ENCODE measurements at places on chromosomes 12 and 14.

DNA sequence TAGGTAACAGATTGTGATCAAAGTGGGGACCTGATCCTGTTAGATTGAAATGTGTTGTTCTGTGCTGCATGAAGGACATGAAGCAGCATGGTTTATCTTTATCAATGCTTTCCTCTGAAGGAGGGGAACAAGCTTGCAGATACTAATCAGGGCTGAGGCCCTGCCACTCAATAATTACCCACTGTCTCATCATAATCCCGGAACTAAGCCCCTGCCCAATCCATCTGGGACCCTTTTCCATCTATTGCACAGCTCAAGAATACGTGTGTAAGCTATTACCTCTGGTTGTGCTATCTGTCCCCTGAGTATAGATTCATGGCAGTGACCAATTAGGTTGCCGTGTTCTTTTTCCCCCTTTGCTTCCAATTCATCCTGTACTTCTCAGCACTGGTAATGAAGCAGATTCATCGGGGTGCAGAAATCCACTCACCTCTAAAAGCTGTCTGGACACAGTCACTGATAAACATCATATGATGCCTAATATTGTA is 67.8 kb downstream of the OTX2 start:
- DNase-seq, result no peak

GRCh38 chr12:49357103-49357678 is 10.1 kb upstream of the SPATS2 start:
- no peak for DNase-seq

DNA sequence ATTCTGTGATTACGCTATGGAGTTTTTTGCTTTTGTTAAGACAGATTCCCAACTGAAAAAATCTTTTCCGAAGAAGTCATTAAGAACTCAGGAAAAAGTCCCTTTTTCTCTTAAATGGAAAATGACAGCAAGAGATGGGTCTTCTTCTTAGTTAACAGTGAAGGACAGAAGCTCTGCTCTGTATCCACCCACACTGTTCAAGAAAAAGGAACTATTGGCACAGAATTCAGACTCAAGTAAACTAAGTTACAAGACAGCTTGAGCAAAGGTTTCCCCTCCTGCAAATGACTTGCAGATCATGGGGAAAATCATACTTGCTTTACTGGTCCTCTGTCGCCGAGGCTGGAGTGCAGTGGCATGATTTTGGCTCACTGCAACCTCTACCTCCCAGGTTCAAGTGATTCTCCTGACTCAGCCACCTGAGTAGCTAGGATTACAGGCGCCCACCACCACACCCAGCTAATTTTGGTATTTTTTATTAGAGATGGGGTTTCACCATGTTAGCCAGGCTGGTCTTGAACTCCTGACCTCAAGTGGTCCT is 137.1 kb upstream of the AEBP2 start:
- no peak for DNase-seq

DNA sequence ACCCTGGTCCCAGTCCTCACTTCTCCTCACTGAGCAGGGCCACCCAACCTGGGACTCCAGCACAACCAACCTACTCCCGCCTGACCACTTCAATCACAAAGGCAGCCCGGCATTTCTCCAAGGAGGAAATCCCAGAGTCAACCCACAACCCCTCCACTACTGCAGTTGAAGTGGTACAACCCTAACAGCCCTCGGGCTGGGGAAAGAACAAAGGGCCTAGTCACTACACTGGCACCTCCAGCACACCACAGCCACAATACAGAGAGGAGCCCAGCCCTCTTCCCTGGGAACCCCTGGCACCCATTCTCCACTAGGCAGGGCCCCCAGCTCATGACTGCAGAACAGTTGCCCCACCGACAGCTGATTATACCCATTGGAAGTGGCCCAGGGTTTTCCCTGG is 13.7 kb upstream of the OR5AU1 start:
- no peak for DNase-seq

DNA sequence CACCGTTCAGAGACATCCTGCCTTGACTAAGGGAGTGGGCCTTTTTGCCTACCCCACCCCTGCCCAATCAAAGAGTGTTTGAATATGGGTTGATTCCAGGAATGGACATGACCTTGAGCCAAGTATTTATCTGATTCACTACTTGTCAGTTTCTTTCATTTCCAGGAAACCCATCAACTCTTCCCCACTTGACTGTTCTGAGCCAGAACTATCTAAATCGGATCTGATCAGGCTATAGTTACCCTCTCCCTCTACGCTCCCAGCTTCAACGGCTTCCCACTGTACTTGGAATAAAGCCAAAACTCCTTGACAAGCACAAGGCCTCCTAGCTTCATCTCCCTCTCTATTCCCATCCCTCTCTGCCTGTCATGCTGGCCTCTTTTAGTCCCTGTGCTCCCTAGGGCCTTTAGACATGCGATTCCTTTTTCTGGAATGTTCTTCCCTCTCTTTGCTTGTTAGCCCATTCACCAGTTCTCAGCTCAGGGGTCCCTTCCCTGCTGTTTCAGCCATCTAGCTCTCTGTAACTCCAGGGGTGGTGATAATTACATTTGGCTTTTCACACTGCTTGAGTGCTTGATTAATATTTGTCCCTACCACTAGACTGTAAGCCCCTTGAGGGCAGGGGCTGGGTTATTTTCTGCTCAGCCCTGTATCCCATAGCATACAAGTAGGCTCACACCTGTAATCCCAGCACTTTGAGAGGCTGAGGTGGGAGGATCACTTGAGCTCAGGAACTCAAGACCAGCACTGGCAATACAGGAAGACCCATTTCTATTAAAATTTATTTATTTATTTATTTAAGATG is 5.5 kb upstream of the ITPK1 start:
- DNase-seq, result no peak

- no peak for DNase-seq
Observed at GRCh38 chr12:105365231-105365630, 34.7 kb downstream of the C12orf75 start.

GRCh38 chr12:1972260-1972659 is 32.0 kb downstream of the DCP1B start:
- no peak for DNase-seq

GRCh38 chr12:28130234-28130624 is 60.0 kb upstream of the CCDC91 start:
- no peak for DNase-seq

DNA sequence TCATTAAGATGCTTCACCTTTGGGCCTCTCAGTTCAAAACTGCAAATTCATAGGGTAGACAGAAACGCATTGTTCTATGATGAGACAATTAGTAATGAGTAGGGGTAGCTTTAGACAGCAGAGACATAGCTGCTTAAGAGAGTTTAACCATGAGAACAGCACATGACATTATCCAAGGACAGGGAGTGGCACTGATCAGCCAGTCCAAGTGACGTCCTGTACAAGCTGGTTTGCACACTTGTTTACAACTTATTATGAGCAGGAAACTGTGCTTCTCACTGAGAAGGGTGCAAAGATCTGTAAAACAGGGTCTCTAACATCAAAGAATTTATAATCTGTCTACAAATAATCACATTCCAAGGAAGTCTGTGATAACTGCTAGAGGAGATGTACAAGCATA is 11.2 kb upstream of the SRSF5 start:
- no peak for DNase-seq

DNA sequence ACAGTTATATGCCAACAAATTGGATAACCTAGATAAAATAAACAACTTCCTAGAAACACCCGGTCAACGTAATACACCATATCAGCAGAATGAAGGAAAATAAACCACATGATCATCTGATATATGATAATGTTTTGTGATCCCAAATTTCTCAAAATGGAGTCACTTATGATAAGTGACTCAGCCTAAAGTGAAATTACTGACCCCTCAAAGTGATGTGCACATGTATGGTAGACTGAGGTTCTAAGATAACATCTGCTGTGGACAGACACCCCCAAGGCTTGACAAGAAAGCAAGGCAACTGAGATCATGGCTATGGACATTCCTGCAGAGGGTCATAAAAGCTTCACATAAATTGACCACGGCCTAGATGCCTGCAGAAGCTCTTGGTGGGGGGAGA is 105.1 kb upstream of the DCN start:
- no peak for DNase-seq

- no peak for DNase-seq
Observed at GRCh38 chr12:62618319-62618718, 151.7 kb downstream of the MON2 start.

GRCh38 chr12:55626154-55626553 is 10.5 kb upstream of the OR10P1 start:
- no peak for DNase-seq

- no peak for DNase-seq
Observed at GRCh38 chr12:88723219-88723618, 142.9 kb upstream of the KITLG start.

- DNase-seq, result no peak
Observed at GRCh38 chr14:21385188-21385904, 1.5 kb upstream of the SUPT16H start.

DNA sequence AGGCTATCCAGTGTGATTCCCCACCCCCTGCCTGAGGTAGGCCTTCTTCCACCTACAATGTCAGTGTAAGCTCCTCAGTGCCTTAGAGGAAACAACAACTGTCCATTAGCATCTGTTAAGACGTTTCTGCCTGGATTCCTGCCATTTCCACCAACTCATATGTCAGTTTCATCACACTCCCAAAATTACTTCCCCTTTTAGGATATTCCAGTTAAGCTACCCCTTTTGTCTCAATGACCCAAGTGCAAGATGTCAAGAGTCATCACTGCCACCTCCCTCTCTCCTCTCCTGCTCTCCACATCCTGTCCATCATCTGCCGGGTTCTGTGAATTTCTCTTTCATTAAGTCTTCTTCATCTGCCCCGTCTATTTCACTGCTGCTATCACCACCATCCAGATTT is 189.4 kb downstream of the DPF3 start:
- DNase-seq, result no peak

DNA sequence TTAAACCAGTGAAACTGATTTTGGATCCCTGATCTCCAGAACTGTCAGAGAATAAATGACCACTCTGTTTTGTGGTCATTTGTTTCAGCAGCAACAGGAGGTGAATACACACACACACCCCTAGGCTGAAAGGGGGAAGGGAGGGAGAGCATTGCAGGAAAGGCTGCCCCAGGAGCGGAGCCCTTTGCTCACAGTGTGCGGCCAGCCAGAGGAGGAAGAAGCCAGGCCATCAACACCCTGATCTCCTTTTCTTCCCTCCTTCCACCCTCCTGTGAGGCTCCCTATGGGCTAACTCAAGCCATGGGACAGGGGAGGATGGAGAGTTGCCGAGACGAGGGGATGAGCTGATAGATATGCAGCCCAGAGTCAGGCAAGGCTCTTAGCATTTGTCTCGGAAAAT is 211.9 kb downstream of the TBX5 start:
- no peak for DNase-seq

DNA sequence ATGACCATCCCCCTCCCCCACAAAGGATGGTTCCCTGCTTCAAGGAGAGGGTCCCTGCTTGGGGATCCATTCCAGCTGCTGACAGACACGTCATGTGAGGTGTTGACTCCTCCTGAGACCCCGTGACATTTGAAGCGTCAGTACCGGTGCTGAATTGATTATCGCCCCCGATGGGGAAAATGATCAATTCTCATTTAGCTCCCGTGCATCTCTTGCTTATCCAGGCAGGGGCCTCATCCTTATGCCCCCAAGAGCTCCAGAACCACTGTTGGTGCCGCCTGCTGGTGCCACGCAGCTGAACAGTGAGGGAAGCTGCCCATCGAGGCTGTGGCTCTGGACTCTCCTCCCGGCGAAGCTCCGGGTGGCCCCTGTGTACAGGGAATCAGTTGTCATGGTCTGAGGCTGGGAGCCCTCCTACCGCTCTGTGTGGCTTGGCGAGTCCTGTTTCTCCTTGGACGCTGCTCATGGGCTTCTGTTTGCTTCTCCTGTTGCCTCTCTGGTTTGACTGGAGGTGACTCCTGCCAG is 4.6 kb downstream of the KIF26A start:
- DNase-seq, result no peak

GRCh38 chr12:88577537-88577936 is 2.7 kb downstream of the KITLG start:
- no peak for DNase-seq

- no peak for DNase-seq
Observed at GRCh38 chr12:75390156-75390898, 562 bp upstream of the GLIPR1L2 start.

DNA sequence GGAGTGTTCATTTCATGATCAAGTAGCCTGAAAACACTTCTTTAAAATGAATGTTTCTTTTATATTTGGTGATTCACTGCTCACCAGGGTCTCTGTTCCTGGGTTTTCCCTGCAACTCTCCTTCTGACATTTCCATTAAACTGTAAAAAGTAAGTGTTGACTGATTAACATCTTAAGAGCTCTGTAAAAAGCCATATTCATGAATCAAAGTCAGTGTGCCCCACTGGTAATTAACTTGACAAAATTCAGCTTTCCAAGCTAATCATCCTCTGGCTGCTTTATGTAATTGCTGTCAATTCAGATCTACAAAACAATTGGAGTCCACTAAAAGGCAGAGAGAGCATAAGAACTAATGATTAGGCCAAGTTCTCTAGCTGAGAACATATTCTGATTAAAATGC is 41.6 kb downstream of the CNTN1 start:
- DNase-seq, result no peak

DNA sequence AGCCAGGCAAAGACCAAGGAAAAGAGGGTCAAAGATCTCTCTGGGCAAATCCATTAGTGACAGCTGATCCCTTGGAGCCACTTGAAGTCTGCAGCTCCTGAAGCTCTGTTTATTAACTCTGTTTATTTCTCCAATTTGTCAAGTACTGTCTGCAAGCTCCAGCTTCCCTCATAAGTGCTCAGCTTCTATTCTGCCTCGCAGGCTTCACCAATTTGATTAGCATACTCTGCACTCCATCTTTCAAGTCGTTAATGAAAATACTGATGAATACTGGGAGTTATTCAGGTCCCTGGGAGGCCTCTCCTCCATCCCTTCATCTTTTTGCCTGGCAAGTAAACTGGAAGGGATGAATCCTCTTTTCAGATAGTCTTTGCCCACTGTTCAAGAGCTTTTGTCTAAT is 54.3 kb downstream of the TTC9 start:
- no peak for DNase-seq

DNA sequence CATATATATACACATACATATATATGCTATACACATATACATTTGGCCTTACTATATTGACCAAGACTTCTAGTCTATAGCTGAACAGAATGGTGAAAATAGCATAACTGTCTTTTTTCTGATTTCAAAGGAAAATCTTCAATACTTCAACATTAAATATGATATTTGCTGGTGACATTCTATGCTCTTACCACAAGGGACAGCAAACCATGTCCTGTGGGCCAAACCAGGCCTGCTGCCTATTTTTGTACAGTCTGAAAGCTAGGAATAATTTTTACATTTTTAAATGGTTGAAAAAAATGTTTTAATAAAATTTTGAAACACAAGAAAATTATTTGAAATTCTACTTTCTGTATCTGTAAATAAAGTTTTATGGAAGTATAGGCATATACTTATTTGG is 63.6 kb downstream of the EML5 start:
- no peak for DNase-seq

- no peak for DNase-seq
Observed at GRCh38 chr12:80316222-80316621, 127.8 kb upstream of the PTPRQ start.

- DNase-seq, result no peak
Observed at GRCh38 chr12:131571827-131572226, 139.1 kb upstream of the SFSWAP start.
